ENCODE measurements at places on chromosomes 4 and X. TPM values are rescaled to one million over a fixed set of nuclear protein-coding genes. Genes with fewer than 3 reads are reported as not detected.

- H3K4me1 ChIP-seq, result no peaks in the 10 kb centered on the region
- no peaks in the 10 kb centered on the region for H3K36me3 ChIP-seq
- H3K4me3 ChIP-seq, result no peak overlapping the region
- H3K27me3 ChIP-seq, result no peaks in the 10 kb centered on the region
- DNase-seq, result no peak
- H3K27ac ChIP-seq, result no peak overlapping the region
Measured at GRCh38 chr4:38192516-38192915, 232.3 kb downstream of the PTTG2 start.

Gene ADGRL3
- total RNA-seq, result 0.33 TPM

Gene IL2RG
- total RNA-seq, result 0.52 TPM

Gene MSANTD1
- 3.6 TPM for total RNA-seq
